Activated T-helper 2 cell treated with anti-CD3 and anti-CD28 coated beads, Interferon-gamma antibody, Interleukin-2, Interleukin-4, amounts not matched to agents 10 μg/mL and 5 μg/mL and 100 μg/mL, durations not matched to agents 14 hours and 24 hours and 36 hours (primary cell): ENCODE measurements at places on chromosomes 16 and 17. TPM values are rescaled to one million over a fixed set of nuclear protein-coding genes. Genes with fewer than 3 reads are reported as not detected.

DNA sequence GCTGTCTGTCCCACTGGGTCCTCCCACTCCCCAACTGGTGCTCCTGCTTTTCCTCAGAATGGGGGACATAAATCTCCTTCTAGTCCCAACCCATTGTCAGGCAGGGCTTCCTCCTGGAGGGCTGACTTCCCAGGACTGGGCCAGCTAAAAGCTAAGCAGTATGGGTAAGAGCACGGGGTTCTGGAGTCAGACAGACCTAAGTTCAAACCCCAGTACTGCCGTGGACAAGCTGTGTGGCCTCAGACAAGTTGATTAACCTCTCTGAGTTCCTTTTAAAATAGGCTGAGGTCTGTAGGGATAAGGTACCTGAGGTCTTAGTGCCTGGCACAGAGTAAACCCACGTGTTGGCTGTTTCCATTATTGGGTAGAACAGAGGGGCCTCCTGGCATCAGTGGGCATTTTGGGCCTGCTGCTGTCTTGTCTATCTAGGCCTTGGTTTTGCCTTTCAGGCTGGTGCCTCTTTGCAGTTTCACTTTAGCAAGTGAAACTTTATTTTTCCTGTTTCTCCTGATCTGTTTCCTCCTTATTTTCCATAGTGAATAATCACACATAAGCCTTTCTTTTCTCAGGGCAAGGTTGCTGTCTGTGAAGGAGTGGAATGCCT, 114.6 kb downstream of the PRKCB start:
- DNase-seq: no peak

DNA sequence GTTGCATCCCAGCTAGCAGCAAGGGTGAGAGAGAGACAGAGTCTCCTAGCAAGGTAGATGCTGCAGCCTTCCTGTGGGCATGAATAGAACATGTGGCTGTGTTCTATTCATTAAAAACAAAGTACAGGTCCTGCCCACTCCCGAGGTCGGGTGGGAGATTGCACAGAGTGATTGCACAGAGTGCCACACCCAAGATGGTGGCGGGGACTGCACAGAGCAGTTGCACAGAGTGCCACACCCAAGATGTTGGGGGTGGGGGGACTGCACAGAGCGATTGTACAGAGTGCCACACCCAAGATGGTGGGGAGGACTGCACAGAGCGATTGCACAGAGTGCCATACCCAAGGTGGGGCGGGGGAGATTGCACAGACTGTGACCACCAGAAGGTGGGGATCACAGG, 410.8 kb upstream of the EEF2KMT start:
- DNase-seq: no peak

DNA sequence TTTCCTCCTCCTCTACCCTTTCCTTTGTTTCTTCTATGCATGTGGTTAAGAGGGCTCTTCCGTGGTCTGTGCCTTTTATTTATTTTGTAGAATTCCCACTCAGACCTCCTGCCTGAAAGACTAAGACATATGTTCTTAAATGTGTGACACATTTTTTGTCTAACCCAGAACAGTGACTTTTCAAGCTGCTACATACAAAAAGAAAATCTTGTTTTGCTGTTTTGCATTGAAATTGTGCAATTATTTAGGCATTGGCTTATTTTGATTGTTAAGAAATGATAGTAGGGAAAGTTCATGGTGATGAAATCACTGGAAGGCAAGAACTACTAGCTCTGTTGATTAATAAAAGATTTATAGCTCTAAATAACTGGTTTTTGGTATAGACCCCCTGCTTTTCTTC, 76.8 kb downstream of the TUBD1 start:
- DNase-seq: no peak

DNA sequence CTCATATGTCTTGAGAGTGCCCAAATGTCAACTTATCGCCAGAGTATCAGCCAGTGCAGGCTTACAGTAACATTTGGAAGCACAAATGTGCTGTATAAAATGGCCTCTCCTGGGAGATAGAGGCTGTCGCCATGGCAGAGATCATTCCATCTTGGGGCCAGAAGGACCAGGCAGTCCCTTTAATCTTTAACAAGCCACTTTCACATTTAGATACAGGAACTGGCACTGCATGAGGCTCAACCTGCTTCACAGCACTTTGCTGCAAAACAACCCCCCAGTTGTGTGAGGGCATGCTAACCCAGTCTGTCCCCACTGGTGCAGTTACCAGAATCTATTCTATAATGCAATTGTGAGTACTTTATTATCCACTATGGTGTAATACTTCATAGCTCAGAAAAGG, 4.7 kb upstream of the RFFL start:
- no peak for DNase-seq

GRCh38 chr17:16442594-16443510, 27.5 kb downstream of the TRPV2 start:
- DNase-seq: no peak

- no peak for DNase-seq
Observed at GRCh38 chr16:80962879-80963278, 43.8 kb downstream of the CMC2 start.

GRCh38 chr16:27248036-27248435, 20.5 kb downstream of the NSMCE1 start:
- DNase-seq: no peak

- DNase-seq: no peak
Observed at GRCh38 chr16:81917375-81917774, 93.9 kb downstream of the SDR42E1 start.

GRCh38 chr16:72896485-72897118, 151.3 kb downstream of the ZFHX3 start:
- DNase-seq: no peak

DNA sequence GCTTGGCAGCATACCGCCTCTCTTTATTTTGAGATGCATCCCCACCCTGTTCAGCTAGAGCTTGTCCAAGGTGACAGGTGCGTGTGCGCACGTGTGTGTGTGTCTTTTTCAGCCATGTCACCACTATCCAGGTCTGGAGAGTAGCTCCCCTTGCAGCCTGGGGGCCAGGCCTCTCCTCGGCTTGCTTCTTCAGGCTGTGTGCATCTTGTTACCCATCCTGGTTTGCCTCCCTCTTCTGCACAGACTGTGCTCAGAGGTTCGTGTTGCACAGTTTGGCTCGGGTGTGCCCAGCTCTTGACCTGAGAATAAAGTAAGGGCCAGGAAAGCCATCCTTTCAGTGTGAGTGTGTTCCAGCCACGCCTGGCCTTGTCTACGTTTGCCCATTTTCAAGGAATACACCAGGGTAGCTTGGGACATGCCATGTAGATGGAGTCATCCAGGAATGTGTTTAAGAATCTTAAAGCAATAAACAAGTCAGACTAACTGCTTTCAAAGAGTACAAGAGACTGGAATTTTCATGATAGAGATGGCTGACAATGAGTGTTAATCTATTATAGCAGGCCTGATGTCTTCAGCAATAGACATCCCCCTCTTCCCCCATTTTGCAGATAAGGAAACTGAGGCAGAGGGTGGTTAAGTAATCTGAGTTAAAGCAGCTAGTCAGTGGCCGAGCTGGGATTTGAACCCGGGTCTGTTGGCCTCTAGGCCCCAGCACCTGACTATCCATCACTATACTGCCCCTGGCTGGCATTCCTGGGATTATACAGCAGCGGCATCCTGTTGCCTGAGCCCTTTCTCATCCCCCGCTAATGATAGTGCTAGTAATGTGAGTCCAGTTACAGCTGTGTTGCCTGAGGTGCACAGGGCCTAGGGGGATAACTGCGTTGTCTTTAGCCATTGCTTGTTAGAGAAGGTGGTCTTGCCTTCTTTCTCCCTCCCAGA, 77.9 kb downstream of the KSR1 start:
- DNase-seq: no peak

The SMIM36 gene
- total RNA-seq: not detected in 2 replicates

The NOB1 gene
- 106 and 109 TPM in 2 replicates for total RNA-seq

The RILP gene
- 8.2 and 8.9 TPM in 2 replicates for total RNA-seq

The DCUN1D3 gene
- 17.4 and 19.2 TPM in 2 replicates for total RNA-seq
